ENCODE measurements at places on chromosomes 3 and 15. TPM values are rescaled to one million over a fixed set of nuclear protein-coding genes. Genes with fewer than 3 reads are reported as not detected.

GRCh38 chr15:58585693-58586443, 154.1 kb downstream of the LIPC start:
- DNase-seq, result no peak

The ZKSCAN7 gene
- 5.7 TPM for polyA plus RNA-seq

DNA sequence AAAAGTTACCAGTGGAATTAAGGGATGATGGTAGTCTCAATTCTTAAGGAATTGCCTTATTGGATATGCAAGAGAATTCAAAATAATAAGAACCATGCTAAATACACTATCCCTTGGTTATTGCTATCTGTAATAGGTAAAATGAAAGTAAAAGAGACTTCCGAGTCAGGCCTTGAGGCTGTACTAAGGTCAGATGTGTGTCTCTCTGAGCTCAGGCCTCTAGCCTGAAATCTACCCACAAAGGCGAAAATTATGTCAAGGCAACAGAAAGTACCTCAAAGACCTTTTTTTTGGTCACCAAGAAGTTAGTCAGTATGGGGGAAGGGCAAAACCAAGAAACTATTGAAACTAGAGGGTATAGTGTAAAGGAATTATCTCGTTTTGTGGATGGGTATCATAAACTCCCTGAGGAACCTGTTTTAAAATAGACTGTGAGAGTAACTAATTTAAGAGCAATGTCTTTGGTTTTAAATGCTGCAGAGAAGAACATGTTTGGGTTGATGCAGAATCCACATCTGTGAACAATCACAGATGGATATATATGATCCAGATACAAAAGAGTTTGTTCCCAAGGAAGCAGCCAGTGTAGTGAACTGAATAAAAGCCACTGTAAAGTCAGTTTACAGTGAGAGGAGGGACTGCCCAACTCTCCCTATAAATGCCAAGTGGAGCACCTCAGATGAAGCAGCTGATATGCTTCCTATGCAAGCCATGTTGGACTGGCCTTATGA, 382.3 kb upstream of the SEMA6D start:
- no peak for DNase-seq

The A4GNT gene
- not detected for polyA plus RNA-seq

The ENTPD3 gene
- not detected for polyA plus RNA-seq

DNA sequence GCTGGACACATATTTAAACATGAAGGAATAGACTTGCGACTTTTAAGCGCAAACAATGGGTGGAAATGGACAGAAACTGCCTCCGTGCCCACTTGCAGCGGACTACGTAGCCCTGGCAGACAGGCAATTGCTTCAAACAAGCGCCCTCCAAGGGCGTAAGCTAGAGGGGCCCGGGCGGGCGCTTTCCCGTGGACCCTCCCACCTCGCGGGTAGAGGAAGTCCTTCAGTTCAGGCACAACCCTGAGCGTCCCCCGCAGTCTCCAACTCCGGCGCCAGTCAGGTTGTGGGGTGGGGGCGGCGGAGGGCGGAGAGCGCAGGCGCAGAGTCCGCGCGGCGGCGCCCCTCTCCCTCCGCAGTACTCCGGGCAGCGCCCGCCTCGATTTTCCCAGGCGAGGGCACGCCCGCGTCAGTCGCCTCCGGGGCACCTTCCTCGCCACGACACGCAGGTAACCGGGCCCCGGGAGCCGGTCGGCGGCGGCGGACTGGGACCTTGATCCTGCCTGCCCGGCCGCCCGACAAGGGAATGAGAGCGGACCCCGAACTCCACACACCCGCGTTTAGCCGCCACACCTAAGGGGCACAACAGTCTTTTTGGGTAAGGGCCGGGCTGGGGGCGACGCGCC, at the start of gene SLC35G2:
SLC35G2 (plus strand) TSS at position 358 of the 623 bp plus-strand sequence. CDS start 35,335 bp downstream, outside the sequence.
- no peak for DNase-seq

- DNase-seq, result no peak
Observed at GRCh38 chr3:60160111-60160821, 1091.0 kb downstream of the FHIT start.

DNA sequence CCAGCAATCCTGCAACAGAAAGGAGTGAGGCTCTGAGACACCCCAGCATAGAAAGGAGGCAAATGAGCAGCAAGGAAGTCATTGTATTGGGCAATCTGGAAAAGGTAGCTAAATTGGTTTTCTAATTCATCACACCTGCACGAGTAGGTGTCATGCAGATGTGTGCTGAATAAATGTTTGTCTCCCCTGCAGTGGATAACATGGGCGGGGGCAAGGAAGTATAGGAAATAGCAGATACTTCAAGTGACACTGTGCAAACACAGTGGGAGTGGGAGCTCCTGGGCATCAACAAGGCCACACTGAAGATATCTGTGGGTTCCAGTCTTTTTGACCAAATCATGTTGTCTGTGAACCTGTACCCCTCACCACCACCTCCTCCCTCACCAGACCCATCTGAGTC, 14.4 kb upstream of the HTR3E start:
- no peak for DNase-seq

Measured in AG04450 (cell line).